ENCODE measurements at places on chromosomes 2 and 18.

DNA sequence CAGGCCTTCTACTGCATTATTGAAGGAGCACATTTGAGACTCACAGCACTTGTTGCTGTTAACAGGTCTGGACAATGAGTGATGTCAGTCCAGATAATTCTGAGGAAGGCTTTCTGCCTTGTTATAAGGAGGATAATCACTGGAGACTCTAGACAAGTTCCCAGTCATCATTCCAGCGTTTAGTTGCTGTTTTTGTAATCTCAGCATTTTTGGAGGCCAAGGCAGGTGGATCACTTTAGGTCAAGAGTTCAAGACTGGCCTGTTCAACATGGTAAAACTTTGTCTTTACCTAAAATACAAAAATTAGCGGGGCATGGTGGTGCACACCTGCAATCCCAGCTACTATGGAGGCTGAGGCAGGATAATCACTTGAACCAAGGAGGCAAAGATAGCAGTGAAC, 39.6 kb upstream of the TRIM43B start:
- DNase-seq, result no peak

DNA sequence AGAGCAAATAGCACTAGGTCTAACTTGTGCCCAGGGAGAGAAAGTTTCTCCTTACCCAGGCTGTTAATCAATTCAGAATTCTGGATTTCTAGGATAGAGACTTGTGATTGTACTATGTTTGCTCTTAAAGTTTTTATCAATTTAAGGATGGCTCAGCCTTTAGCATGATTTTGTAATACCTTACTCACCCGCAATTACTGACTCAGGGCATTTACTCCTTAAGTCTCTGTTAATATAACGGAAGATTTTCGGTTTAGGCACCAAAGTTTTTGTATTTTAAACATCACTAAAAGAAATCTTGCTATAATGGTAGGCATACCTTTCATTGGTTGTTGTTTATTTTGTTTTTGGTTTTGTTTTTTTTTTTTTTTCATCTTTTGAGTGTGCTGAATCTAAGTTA, 358.2 kb downstream of the RBM43 start:
- DNase-seq, result no peak

DNA sequence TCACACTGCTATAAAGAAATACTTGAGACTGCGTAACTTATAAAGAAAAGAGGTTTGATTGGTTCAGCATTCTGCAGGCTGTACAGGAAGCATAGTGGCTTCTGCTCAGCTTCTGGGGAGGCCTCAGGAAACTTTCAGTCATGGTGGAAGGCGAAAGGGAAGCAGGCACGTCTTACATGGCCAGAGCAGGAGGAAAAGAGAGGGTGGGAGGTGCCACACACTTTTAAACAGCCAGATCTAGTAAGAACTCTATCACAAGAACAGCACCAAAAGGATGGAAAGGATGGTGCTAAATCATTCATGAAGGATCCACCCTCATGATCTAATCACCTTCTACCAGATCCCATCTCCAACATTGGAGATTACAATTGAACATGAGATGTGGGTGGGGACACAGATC, 145.5 kb upstream of the OSR1 start:
- DNase-seq, result no peak

DNA sequence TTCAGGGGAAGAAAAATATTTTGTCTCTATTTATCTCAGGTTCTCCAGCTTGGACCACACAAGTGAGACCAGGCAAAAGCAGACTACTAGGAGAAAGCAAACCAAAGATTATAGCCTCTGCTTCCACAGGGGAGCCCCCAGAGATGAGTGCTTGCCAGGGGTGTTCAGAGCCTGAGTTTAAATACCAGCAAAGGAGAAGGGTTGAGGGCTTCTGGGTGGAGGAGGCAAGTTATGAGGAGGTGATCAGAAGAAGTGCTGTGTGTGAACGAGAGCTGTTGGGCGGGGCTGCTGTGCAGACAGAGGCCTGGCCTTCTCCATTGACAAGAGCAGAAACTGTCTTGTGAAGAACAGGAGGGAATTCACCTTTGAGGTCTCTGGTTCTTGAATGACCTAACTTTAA, 32.8 kb upstream of the PXDN start:
- no peak for DNase-seq

DNA sequence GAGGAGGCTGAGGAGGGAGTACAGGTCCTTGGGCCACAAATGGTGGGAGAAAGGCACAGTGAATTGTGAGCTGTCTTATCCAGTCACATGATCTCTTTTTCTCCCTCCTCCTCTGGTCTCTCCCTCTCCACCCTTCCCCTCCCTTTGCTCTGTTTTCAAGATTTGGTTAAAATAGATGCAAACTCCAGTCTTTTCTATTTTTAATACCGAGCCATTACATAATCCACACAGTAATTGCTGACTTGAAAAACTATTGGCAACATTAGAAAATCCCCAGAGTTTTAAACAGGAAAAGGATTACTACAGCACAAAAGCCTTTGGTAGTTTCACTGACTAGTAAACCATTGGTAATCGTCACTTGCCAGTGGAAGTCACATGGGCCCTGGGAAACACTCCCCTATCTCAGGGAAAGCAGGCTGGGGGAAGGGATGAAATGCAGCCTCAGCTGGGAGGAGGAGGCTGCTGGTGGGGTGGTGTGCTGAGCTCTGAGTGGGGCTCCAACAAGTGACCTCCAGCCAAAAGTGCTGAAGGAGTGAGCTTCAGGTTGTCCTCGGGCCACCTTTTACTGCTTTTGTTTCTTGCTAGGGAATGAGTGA, 57.4 kb upstream of the PCBP1 start:
- DNase-seq, result no peak

GRCh38 chr2:35986871-35987270, 368.7 kb upstream of the CRIM1 start:
- no peak for DNase-seq

DNA sequence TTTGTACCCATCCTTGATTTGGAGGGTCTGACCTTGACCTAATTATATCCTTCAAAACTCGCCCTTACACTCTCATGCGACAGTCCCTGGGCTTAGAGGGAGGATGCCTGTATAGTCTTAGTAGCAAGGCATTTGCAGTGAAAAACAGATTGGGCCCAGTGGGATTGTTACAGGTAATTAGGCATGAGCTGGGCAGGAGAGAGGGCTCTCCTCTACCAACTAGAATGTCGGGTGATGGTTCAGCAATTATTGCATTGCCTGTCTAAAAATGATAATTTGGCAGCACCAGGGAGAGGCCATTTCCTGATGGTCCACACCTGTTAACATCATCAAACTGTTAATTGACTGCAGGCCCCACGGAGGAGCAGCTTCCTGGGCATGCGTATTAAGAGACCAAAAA, 32.4 kb downstream of the COMMD1 start:
- DNase-seq, result no peak

DNA sequence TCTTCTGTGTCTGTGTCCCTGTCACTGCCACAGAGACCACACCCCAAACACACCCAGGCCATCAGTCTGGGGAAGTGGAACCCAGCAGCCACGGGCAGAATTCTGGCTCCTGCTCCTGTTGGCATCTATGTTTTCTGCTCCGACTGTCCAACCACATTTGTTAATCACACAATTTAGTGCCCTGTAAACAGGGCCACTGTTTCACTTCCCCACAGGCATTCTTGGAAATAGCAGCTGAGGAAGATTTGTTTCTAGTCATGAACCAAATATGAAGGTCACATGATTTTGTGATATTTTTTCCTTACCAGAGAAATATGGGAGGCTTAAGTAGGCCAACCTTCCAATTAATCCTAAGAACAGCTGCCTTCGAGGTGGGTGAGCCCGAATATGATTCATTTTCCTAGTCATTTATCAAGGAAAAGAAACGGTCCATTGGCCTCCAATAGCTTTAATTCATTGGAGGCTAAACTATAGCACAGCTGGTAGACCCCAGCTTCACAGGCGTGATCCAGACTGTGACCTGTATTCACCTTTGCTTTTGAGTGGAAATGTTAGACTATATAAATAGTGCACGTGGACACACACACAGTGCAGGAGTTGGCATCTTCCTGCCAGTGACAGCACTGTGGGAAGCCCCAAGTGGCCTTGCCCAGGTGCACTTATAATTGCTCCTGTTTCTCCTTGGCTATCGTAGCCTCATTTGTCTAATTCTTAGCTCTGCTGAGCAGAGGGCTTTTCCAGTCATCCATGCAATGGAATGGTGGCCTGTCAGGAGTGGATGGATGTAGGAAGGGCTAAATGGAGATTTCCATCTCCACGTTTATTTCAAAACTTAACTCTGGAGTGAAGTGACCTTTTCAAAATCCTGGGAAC, 267.9 kb downstream of the LPIN1 start:
- no peak for DNase-seq

DNA sequence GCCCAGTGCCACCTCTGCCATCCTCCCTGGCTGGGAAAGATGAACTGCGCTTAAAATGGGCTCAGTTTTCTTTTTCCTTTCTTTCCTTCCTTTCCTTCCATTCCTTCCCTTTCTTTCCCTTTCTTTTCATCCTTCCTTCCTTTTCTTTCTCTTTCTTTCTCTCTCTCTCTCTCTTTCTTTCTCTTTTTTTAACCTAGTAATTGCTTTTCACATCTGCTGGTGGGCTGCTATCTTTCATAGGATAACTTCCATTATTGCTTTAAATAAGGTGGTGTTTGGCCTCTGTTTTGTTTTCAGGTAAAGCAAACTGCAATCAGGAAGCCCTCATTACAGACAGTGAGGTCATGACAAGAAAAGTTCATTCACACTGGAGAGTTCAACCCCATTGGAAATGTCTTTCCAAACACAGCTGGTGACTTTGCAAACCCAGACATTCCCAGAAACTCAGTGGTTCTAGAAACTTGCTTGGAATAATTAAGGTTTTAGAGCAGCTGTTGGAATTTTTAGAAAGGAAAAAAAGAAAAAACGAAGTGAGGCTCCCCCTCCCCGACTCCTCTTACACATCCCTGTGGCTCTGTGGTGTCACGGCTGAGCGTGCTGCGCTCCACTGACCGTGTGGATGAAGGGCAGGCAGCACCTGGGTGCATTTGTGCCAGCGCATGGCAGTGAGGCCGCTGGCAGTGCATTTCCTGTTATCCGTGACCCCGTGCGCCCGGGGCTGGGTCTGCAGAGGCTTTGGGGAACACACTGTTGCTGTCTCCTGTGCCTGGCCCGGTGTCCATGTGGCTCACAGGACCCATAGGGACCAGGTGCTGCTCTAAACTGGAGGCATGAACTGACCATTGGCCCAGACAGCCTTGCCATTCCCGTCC, 76.9 kb downstream of the MBP start:
- no peak for DNase-seq

DNA sequence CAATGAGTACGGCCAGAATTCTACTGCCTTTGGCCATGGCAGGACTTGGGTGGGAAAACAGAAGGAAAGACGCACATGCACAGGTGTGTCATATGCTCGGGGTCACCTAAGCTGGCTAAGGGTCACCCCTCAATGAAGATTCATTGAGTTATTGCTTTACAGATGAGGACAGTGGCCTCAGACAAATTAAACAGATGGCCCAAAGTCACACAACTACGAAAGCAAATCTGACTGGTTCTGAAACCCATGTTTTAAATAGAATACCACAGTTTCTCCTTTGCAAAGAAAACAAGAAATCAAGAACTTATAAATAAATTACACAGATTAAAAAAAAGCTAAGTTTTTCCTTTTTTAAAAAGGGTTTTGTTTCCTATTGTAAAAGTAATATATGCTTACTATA, 70.5 kb downstream of the ID2 start:
- DNase-seq, result no peak

- DNase-seq, result no peak
These were observed 39.7 kb upstream of the SDC1 start for GRCh38 chr2:20264629-20265028.

- DNase-seq, result no peak
These were observed 83.6 kb upstream of the NPAS2 start for GRCh38 chr2:100736121-100736915.

- DNase-seq, result no peak
These were observed 562.6 kb downstream of the SPAG16 start for GRCh38 chr2:213846856-213847255.

GRCh38 chr2:51335087-51336058, 303.4 kb upstream of the NRXN1 start:
- DNase-seq, result no peak

Measured in osteocyte (in vitro differentiated cells).